Thymus (tissue), 14 donors: ENCODE measurements at places on chromosomes 4 and X. TPM values are rescaled to one million over a fixed set of nuclear protein-coding genes. Genes with fewer than 3 reads are reported as not detected.

GRCh38 chr4:23333946-23334878, 555.6 kb downstream of the PPARGC1A start:
- peak overlapping the region; percentile 22 for H3K27ac ChIP-seq
- peak; percentile 17 for DNase-seq
- H3K4me1 ChIP-seq = no peaks in the 10 kb centered on the region
- no peak overlapping the region for H3K4me3 ChIP-seq
- no peaks in the 10 kb centered on the region for H3K36me3 ChIP-seq
- H3K27me3 ChIP-seq = no peaks in the 10 kb centered on the region

- no peak for DNase-seq
- peaks cover 70% of the 10 kb centered on the region for H3K27me3 ChIP-seq
- no peaks in the 10 kb centered on the region for H3K36me3 ChIP-seq
- no peak overlapping the region for H3K4me3 ChIP-seq
- H3K4me1 ChIP-seq = no peaks in the 10 kb centered on the region
These were observed 102.1 kb upstream of the TENM3 start for GRCh38 chr4:182141061-182141460.

DNA sequence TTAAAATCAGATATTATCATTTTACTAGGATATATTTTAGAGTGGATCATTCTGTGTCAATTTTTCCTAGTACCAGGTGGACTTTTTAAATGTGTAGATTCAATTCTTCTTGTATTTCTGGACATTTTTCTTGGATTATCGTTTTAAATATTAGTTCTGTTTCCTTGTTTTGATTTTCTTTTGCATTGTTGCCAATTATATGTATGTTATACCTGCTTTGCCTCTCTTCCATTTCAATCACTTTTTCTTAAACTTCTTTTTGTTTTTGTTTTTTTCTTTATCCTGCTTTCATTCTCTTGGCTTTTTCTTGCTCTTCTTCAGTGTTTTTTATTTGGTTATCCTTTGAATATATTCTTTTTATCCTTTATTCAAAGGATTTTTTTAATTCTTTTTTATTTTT, 141.0 kb downstream of the STOX2 start:
- H3K4me3 ChIP-seq = no peak overlapping the region
- no peak for DNase-seq
- no peaks in the 10 kb centered on the region for H3K27me3 ChIP-seq
- H3K27ac ChIP-seq = no peak overlapping the region
- no peaks in the 10 kb centered on the region for H3K36me3 ChIP-seq

- no peaks in the 10 kb centered on the region for H3K27me3 ChIP-seq
- no peak overlapping the region for H3K4me3 ChIP-seq
- H3K36me3 ChIP-seq = no peaks in the 10 kb centered on the region
- no peak overlapping the region for H3K27ac ChIP-seq
- no peak for DNase-seq
These were observed 210.4 kb downstream of the PTTG2 start for GRCh38 chr4:38170338-38171169.

Gene SPANXC
- 0.24 TPM for total RNA-seq

Gene USP51
- total RNA-seq = 2.5 TPM
